Omental fat pad (tissue), 4 donors: ENCODE measurements at places on chromosomes 7 and 10. TPM values are rescaled to one million over a fixed set of nuclear protein-coding genes. Genes with fewer than 3 reads are reported as not detected.

Gene AKR1C8
- not detected for total RNA-seq

Gene CALHM3
- not detected for total RNA-seq

Gene NUTM2E
- total RNA-seq = not detected

Gene DOCK1
- total RNA-seq = 43.3 TPM

Gene NCF1
- 2.4 TPM for total RNA-seq

Gene TFEC
- total RNA-seq = 8.8 TPM

Gene NRAP
- total RNA-seq = not detected

Gene ATP5MK
- total RNA-seq = 169 TPM

DNA sequence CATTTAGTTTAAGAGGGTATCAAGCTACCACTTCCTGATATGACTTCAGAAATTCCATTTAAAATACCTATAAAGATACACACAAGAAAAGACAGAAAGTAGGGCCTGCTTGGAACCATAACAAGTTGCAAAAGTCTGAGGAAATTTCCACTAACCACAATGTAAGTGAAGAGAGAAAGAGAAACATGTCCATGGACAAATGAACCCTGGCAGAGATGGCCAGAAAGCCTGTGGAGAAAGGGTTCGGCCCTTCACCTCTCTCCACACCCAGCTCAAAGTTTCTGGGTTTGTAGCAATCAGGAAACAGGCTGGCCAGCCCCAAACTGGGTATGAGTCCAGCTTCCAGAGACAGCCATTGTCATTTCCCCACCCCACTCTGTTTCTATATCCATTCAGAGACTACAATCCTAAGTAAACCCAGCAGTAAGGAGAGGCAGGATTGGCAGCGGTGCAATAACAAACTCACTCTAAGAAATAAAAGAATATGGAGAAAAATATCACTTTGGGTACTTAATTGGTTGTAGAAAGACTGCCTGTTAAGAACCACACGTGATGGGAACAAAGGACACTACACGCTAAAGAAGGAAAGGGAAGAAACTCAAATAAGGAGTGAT, 71.1 kb downstream of the STK17A start:
- DNase-seq = no peak

DNA sequence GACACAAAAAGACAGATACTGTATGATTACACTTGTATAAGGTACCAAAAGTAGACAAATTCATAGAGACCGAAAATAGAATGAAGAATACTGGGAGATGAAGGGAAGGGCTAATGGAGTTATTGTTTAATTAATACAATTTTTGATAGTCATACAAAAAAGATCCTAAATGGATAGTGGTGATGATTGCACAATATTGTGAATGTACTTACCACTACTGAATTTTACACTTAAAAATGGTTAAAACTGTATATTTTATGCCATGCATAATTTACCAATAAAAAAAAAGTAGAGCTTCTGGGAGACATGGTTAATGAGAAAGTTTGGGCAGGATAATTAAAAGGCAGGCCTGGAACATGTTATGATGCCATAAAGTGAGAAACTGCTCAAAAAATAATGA, 119.0 kb downstream of the ZPBP start:
- no peak for DNase-seq

- no peak for DNase-seq
Measured at GRCh38 chr10:110147961-110148360, 59.4 kb upstream of the MXI1 start.

GRCh38 chr7:2053395-2053794, 179.3 kb downstream of the MAD1L1 start:
- DNase-seq = no peak

GRCh38 chr10:20776384-20777118, 120.6 kb downstream of the NEBL start:
- DNase-seq = no peak

- DNase-seq = no peak
Measured at GRCh38 chr10:127415901-127416581, 133.1 kb upstream of the NPS start.
